ENCODE measurements at places on chromosomes 2 and 18.

GRCh38 chr2:236656166-236656565 lies 86.5 kb downstream of the ACKR3 start:
- DNase-seq, result no peak

- no peak for DNase-seq
These were observed 1.5 kb downstream of the POU3F3 start for GRCh38 chr2:104855221-104856085.

- DNase-seq, result no peak
These were observed 157.0 kb upstream of the RND3 start for GRCh38 chr2:150644298-150645067.

- DNase-seq, result no peak
These were observed 279.6 kb downstream of the PARD3B start for GRCh38 chr2:204824751-204825453.

DNA sequence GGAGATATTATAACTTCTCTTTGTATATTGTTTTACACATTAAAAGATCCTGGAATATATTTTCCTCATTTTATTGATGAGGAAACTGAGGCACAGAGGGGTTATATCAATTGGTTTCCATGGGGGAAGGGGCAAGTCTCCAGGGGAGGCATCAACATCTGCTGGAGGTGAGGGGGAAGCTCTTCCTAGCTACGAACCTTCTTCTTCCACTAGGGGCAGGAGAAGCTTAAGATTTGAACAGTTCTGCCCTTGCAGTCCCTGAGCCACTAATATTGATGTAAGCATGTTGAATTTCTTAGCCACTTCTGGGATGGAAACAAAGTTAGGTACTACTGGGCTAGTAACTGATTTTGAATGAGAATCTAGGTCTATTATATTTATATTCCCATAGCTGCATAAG lies 140.1 kb upstream of the AQP4 start:
- DNase-seq, result no peak

DNA sequence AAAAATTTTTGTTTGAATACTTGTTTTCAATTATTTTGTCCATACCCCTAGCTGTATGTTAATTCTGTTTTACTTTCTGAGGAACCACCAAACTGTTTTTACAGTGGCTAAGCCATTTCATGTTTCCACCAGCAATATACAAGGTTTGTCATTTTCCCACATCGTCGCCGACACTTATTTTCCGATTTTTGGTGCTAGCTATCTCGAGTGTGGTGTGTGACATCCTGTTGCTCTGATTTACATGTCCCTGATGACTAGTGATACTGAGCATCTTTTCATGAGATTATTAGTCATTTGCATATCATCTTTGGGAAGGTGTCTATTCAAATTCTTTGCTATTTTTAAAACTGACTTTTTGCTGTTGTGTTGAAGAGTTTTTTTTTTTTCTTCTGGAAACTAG lies 7.2 kb upstream of the GPC1 start:
- peak; percentile 25 for DNase-seq

DNA sequence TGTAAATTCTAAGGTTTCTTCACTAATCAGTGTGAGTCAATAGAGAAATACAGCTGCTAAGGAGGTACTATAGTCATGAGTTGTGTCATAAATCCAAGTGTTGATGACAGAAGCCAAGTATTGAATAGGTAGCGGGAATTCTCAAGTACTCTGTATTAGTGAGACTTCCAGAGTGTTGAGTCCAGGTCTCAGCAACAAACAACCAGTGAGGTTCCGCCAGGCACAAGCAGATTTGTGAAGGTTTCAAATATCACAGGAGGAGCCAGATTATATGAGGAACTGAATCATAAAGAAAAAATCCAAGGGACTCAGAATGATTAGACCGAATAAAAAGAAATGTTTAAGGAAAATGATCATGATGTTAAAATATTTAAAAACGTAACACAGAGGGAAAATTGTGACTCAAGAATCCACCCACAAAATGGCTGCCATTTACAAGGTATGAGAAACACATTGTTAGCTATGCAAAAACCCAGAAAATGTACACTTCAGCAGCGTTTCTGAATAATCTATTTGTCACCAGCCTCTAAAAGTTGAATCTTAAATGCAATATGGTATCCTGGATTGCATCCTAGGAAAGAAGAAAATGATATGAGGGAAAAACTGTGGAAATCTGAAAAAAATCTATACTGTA lies 27.3 kb upstream of the EVA1A start:
- DNase-seq, result no peak
